Fibroblast of lung (primary cell): ENCODE measurements at places on chromosomes 1 and 21. TPM values are rescaled to one million over a fixed set of nuclear protein-coding genes. Genes with fewer than 3 reads are reported as not detected.

The GJA9 gene
- under 0.01 TPM in 1 of 2 replicates, not detected in the other for total RNA-seq

The TDRD5 gene
- not detected in 2 replicates for total RNA-seq

The CATSPERE gene
- 0.77 and 0.99 TPM in 2 replicates for total RNA-seq

The LIPI gene
- total RNA-seq: not detected in 2 replicates

The HAO2 gene
- total RNA-seq: not detected in 2 replicates

The CYP4A22 gene
- total RNA-seq: not detected in 2 replicates

The BACE2 gene
- total RNA-seq: 31.5 and 33.4 TPM in 2 replicates

The ROR1 gene
- 10.8 and 16.5 TPM in 2 replicates for total RNA-seq

The TMIGD3 gene
- not detected in 2 replicates for total RNA-seq

The C1orf141 gene
- total RNA-seq: not detected in 2 replicates

The HJV gene
- not detected in 2 replicates for total RNA-seq

DNA sequence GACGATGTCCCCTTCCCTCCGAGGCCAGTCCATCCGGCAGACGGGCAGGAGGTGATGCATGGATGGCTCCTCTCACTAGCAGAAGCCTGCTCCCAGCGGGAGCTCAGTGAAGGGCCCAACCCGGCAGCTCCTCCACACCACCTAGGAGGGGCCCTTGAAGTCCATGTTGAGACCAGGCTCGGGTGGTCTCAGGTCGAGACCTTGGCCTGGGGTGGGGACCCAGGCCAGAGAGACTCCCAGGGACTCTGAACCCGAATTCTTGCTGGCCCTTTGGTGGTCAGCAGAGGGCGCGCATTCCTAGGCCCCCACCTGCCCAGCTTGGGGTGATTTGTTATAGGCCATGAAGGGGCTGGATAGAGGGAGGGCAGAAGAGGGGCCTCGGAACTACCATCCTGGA is 642 bp upstream of the NT5C1A start:
- H3K27me3 ChIP-seq: peaks cover 29% of the 10 kb centered on the region
- H3K27ac ChIP-seq: no peak overlapping the region
- H3K36me3 ChIP-seq: no peaks in the 10 kb centered on the region

- H3K4me3 ChIP-seq: peak overlapping the region; percentile 81
- no peaks in the 10 kb centered on the region for H3K36me3 ChIP-seq
- DNase-seq: no peak
- peaks cover 4% of the 10 kb centered on the region for H3K4me1 ChIP-seq
- H3K27me3 ChIP-seq: no peaks in the 10 kb centered on the region
Measured at GRCh38 chr1:22453181-22453580, 1.5 kb downstream of the ZBTB40 start.

DNA sequence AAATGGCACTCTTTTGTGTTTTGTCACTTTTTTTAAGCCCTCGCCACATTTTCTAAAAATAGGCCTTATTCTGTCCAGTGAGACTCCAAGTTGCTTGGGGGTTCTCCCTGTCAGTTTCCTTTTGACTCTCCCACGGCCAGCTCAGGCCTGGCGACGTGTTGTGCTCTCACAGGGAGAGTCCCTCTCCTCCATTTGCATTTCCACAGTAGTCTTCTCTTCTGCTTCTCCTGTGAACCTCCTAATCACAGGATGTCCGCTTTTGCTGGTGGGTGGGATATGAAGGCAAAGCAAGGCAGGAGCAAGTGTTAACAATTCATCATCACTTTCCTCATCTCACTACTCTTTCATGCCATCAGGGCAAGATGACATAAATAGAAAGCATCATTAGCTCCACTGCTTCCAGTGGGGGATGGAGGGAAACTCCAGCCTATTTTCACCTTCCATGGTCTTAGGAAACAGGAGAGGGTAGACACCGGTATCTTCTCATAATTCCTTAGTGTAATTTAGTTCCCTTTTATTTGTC is 99.8 kb downstream of the INTS7 start:
- H3K27me3 ChIP-seq: no peaks in the 10 kb centered on the region
- H3K4me3 ChIP-seq: no peak overlapping the region
- DNase-seq: no peak
- H3K27ac ChIP-seq: no peak overlapping the region
- H3K4me1 ChIP-seq: no peaks in the 10 kb centered on the region

- H3K27me3 ChIP-seq: no peaks in the 10 kb centered on the region
- DNase-seq: no peak
- no peak overlapping the region for H3K4me3 ChIP-seq
Measured at GRCh38 chr21:42251654-42252324, 32.8 kb downstream of the ABCG1 start.

GRCh38 chr1:232978091-232978634 is 27.8 kb downstream of the NTPCR start:
- no peak overlapping the region for H3K4me3 ChIP-seq
- H3K4me1 ChIP-seq: no peaks in the 10 kb centered on the region
- no peaks in the 10 kb centered on the region for H3K27me3 ChIP-seq
- H3K36me3 ChIP-seq: peaks cover 2% of the 10 kb centered on the region
- H3K27ac ChIP-seq: no peak overlapping the region

GRCh38 chr1:114224196-114224907 is 70.7 kb upstream of the SYT6 start:
- H3K27ac ChIP-seq: no peak overlapping the region
- no peak overlapping the region for H3K4me3 ChIP-seq
- H3K36me3 ChIP-seq: no peaks in the 10 kb centered on the region
- peak; percentile 53 for DNase-seq
- no peaks in the 10 kb centered on the region for H3K27me3 ChIP-seq
- H3K4me1 ChIP-seq: no peaks in the 10 kb centered on the region

DNA sequence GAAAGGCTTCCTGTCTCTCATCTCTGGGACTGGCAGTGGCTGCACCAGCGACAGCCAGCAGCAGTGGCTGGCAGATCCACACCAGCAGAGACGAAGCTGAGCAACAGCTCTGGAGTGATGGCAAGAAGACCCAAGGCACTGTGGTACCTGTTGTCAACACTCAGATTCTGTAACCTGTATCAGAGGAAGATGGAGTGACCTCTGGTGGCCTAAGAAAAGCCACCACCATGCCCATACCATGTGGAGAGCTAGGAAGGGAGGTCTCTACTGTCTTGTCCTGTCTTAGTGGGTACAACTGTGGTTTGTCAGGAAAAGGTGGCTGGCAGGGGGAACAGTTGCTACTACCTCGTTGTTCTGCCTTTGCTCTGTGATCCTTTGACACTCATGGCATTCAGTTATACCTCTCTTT is 22.5 kb upstream of the RHBDL2 start:
- H3K4me1 ChIP-seq: peaks cover 2% of the 10 kb centered on the region
- no peaks in the 10 kb centered on the region for H3K36me3 ChIP-seq
- DNase-seq: no peak
- H3K4me3 ChIP-seq: no peak overlapping the region
- no peaks in the 10 kb centered on the region for H3K27me3 ChIP-seq

DNA sequence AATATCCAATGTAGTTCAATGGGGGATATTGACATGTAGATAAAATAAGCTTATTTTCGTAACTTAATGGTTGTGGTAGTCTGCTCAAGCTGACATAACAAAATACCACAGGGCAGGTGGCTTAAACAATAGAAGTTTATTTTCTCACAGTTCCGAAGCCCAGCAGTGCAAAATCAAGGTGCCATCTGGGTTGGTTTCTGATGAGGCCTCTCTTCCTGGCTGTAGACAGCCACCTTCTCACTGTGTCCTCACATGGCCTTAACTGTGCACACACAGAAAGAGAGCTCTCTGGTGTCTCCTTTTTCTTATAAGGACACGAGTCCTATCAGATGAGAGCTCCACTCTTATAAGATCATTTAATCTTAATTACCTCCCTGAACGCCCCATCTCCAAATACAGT is 64.8 kb upstream of the IPO9 start:
- peaks cover 39% of the 10 kb centered on the region for H3K4me1 ChIP-seq
- no peak overlapping the region for H3K4me3 ChIP-seq
- no peak overlapping the region for H3K27ac ChIP-seq
- H3K27me3 ChIP-seq: no peaks in the 10 kb centered on the region

DNA sequence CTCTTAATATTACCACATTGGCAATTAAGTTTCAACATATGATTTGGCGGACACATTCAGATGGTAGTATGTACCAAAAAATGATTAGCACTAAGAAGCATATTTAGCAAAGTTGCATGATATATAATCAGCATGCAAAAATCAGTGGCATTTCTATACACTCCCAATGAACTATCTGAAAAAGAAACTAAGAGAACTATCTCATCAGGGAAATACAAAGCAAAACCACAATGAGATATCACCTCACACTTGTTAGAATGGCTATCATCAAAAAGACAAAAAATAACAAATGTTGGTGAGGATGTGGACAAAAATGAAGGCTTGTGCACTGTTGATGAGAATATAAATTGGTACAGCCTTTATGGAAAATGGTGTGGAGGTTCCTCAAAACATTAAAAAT is 31.4 kb upstream of the DENND1B start:
- H3K27ac ChIP-seq: no peak overlapping the region
- H3K4me3 ChIP-seq: no peak overlapping the region
- no peaks in the 10 kb centered on the region for H3K36me3 ChIP-seq
- no peaks in the 10 kb centered on the region for H3K27me3 ChIP-seq
- DNase-seq: no peak

GRCh38 chr1:200224315-200224714 is 185.5 kb downstream of the ZNF281 start:
- peak; percentile 96 for DNase-seq
- no peaks in the 10 kb centered on the region for H3K4me1 ChIP-seq
- no peak overlapping the region for H3K4me3 ChIP-seq

DNA sequence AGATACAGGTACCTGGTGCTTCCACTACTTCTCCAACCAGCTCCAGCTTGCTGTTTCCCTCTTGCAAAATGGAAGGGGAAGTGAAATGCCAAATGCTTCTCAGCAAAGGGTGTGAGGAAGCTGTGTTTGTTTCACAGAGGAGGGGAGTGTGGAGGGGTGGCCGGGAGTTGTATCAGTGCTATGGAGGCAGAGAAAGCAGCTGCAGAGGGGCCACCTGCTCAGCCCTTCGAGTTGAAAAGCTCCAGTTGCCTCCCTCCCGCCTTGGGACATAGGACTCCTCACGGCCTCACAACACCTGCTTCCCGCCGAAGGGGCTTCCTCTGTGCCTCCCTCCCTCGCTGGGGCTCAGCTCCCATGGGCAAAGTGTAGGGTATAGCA is 12.1 kb upstream of the LINGO4 start:
- H3K36me3 ChIP-seq: no peaks in the 10 kb centered on the region
- DNase-seq: no peak
- H3K27me3 ChIP-seq: peaks cover 18% of the 10 kb centered on the region
- H3K4me3 ChIP-seq: no peak overlapping the region
- H3K4me1 ChIP-seq: no peaks in the 10 kb centered on the region
- no peak overlapping the region for H3K27ac ChIP-seq

DNA sequence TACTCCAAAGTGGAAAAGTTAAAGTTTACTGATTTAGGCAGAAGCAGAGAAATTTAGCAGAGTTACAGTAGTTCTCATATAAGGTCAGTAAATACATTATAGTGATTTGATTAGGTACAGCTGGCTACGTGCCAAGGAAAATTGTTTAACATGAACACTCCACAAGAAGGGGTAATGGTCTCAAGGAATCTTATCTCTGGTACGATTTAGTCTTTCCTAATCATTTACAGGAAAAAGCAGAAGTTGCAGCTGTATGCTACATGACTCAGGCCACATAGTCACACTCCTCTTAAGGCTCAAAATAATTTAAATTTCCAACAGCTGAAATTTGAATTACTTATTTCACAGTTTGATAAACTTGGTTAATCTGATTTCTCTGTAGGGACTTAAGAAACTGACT is 36.9 kb upstream of the OR2B11 start:
- H3K27ac ChIP-seq: no peak overlapping the region
- H3K36me3 ChIP-seq: no peaks in the 10 kb centered on the region
- H3K4me3 ChIP-seq: no peak overlapping the region
- H3K27me3 ChIP-seq: no peaks in the 10 kb centered on the region
- H3K4me1 ChIP-seq: no peaks in the 10 kb centered on the region

GRCh38 chr1:183443011-183443410 is 24.8 kb upstream of the NMNAT2 start:
- no peaks in the 10 kb centered on the region for H3K36me3 ChIP-seq
- H3K4me3 ChIP-seq: no peak overlapping the region
- no peak overlapping the region for H3K27ac ChIP-seq
- peaks cover 2% of the 10 kb centered on the region for H3K27me3 ChIP-seq
- no peaks in the 10 kb centered on the region for H3K4me1 ChIP-seq

DNA sequence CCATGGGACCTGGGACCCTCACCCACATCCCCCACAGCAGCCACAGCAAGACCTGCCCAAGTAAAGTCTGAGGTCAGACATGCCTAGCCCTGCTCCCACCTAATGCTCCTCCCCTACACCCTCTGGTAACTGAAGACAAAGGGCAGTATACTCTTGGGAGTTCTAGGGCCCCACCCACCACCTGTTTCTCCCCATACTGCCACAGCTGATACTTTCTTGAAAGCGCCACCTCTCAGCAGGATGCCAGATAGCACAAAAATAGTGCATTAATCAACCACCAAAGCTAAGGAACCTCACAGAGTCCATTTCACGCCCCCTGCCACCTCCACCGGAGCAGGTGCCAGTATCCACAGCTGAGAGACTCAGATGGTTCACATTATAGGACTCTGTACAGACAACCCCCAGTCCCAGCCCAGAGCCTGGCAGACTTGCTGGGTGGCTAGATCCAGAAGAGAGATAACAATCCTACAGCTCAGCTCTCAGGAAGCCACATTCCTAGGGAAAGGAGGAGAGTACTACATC is 238.1 kb downstream of the LRRC40 start:
- no peaks in the 10 kb centered on the region for H3K4me1 ChIP-seq
- no peaks in the 10 kb centered on the region for H3K27me3 ChIP-seq
- DNase-seq: no peak
- H3K36me3 ChIP-seq: no peaks in the 10 kb centered on the region

GRCh38 chr21:22900490-22900889 is 1902.3 kb downstream of the NCAM2 start:
- H3K27ac ChIP-seq: no peak overlapping the region
- DNase-seq: no peak
- no peaks in the 10 kb centered on the region for H3K36me3 ChIP-seq
- H3K27me3 ChIP-seq: no peaks in the 10 kb centered on the region
- H3K4me1 ChIP-seq: no peaks in the 10 kb centered on the region
- no peak overlapping the region for H3K4me3 ChIP-seq
